ENCODE measurements at places on chromosomes 4 and X.

DNA sequence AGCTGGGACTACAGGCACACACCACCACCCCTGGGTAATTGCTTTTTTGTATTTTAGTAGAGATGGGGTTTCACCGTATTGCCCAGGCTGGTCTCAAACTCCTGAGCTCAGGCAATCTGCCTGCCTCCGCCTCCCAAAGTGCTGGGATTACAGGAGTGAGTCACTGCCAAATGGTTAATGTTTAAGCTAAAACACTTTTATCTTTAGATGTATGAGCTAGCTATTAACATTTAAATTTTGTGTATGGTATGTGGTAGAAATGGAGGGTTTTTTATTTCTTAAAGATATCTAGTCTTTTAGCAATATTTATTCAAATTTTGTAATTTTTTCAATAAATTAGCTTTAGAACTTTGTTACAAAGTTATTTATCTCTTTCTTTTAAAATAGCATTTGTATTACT lies 1659.8 kb upstream of the ADGRL3 start:
- no peak for DNase-seq

DNA sequence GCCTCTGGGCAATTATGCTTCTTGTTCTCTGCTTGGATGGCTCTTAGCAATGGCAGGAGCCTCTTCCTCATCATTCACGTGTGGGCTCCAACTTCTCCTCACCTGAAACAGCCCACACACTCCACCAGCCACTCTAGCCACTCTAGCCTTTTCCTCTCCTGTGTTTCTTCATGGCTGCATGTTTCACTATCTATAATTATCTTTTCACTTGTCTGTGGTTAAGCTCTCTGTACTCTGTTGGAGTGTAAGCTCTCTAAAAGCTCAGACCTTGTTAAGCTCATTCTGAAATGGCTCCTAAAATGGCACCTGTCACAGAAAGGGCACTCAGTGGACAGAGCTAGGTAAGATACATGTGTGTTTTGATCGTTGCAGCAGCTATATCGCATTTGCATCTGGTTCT lies 80.0 kb downstream of the SH3KBP1 start:
- no peak for DNase-seq

GRCh38 chr4:143420227-143420626 lies 83.6 kb downstream of the GAB1 start:
- DNase-seq, result no peak

DNA sequence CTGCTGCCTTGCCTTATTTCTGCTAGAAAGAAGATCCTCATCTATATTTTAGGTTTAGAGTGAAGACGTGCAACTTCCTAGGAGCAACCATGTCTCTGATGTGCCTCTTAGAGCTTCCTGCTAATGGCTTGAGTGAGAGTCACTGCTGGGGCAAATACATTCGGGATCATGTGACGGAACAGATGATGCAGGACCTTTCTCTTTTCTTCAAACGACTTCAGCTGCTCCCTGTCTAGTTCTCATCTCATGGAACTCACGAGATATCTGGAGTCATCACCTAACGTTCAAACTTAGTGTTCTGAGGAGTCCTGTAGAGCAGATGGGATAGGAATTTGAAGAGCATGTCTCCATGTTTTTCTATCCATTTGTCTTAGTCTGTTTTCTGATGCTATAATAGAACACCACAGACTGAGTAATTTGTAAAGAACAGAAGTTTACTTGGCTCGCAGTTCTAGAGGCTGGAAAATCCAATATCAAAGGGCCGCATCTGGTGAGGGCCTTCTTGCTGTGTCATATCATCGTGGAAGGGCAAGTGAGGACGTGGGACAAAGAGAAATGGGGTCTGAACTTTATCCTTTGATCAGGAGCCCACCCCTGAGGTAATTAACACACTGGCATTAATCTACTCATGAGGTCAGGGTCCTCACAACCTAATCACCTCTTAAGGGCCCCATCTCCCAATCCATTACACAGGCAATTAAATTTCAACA lies 43.5 kb upstream of the SCRG1 start:
- no peak for DNase-seq

DNA sequence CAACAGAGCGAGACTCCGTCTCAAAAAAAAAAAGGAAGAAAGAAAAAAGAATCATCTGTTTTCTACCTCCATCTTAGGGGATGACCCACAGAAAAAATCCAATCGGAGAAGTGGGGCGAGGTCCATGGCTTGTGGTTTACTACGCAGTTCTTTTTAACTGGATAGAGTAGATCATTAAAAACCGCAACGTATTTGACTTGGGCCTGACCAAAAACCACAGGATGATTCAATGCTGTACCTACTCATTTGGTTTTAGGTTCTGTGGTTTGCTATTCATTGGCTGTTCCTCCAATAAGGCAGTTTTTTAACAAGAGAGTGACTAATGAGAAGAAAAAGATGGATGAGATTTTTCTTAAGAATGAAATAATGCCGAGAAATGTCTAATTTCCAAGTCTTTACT lies 83.7 kb downstream of the FREM3 start:
- no peak for DNase-seq

GRCh38 chr4:71254451-71255012 lies 84.3 kb upstream of the SLC4A4 start:
- no peak for DNase-seq

- no peak for DNase-seq
These were observed 42.4 kb downstream of the PPP3CA start for GRCh38 chr4:101304916-101305315.

- no peak for DNase-seq
These were observed 58.4 kb upstream of the SLIT2 start for GRCh38 chr4:20193141-20193936.

- no peak for DNase-seq
These were observed 776 bp downstream of the PABPC4L start for GRCh38 chr4:134200811-134201215.

DNA sequence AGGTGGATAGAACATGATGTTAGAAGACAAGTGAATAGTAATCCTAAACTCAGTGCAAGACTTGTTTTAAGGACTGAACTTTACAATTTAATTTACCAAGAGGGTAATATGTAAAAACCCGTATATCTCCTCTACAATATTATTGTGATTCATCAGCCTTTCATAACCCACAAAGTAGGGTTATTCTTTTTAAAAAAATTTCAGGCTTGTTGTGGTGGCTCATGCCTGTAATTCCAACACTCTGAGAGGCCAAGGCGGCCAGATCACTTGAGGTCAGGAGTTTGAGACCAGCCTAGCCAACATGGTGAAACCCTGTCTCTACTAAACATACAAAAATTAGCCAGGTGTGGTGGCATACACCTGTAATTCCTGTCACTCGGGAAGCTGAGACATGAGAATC lies 7.2 kb downstream of the IBSP start:
- no peak for DNase-seq

GRCh38 chr4:25022766-25023165 lies 8.0 kb downstream of the LGI2 start:
- no peak for DNase-seq

- no peak for DNase-seq
These were observed 229.9 kb downstream of the SOX3 start for GRCh38 chrX:140274811-140275525.

DNA sequence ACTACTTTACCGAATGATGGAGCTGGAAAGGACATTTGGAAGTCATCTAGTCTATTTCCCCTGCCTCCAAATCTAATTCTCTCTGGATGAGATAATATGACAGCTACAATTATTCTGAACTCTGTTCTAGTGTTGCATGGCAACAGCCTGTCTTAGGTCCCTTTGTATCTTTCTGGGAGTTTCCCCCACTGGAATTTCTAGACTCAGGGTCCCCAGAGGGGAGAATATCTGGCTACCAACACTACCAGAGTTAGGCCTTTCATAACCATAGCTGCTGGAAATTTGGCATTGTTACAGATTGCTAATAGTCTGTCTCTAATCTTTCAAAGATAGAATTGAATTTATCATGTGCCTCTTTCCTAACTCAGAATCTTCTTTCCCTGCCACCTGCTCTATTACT lies 4.5 kb downstream of the MSN start:
- DNase-seq, result no peak

DNA sequence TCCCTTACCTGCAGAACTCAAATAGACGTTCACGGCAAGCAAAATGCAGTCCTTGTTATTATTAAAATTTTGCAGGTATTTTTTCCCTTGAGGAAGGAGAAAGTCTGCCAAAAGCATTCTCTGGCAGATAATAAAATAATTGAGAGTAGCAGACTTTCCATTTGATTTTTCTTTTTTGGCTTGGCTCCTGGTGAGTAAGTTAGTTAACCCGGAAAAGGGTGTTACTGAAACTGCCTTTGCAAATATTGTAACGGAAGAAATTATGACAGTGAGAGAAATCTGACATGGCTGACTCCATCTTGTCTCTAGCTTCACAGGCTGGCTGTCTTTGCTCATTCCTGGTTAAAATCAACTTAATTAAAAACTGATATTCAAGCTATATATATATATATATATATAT lies 100.5 kb downstream of the GPR143 start:
- no peak for DNase-seq

DNA sequence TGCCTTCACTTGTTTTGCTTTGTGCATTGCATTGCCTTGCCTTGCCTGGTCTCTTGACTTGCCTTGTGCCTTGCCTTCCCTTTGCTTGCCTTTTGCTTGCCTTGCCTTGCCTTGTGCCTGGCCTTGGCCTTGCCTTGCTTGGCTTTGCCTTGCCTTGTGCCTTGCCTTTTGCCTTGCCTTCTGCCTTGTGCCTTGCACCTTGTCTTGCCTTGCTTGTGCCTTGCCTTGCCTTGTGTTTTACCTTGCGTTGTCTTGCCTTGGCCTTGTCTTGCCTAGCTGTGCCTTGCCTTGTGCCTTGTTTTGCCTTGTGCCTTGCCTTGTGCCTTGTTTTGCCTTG lies 95.3 kb downstream of the TAB3 start:
- no peak for DNase-seq

DNA sequence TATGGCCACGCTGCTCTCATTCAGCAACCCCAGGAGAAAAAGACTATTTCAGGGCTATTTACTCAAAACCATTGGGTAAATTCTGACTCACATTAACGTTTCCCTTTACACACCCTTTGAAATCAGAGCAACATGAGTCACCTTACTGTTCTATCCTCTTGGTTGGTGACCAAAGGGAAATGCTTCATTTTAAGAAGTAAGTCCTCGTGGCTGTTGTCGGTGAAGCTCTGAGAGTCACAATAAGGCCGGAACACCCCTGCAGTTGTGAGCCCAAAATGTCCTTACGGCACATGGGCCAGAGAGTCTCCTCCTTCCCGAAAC lies 56.3 kb upstream of the SPRY1 start:
- no peak for DNase-seq

DNA sequence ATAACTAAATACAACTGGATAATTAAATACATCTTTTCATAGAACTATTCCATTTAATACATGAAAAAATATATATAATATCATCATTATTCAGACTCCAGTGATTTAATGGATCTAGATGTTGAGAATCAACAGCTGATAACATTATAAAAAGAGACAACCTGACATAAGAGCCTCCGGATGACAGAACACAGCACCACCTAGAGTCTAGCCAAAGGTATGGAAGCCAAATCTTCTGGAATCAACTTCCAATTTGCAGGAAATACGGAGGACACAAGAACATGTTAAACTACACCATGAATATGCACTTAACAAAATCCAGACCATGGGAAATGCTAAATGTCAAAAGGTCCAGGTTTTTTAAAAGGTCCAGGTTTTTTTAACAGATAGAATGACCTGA lies 55.0 kb downstream of the LRBA start:
- DNase-seq, result no peak

- DNase-seq, result no peak
These were observed 12.7 kb downstream of the TAB3 start for GRCh38 chrX:30876367-30876766.

- no peak for DNase-seq
These were observed 4.6 kb upstream of the GPC3 start for GRCh38 chrX:133989993-133990392.

DNA sequence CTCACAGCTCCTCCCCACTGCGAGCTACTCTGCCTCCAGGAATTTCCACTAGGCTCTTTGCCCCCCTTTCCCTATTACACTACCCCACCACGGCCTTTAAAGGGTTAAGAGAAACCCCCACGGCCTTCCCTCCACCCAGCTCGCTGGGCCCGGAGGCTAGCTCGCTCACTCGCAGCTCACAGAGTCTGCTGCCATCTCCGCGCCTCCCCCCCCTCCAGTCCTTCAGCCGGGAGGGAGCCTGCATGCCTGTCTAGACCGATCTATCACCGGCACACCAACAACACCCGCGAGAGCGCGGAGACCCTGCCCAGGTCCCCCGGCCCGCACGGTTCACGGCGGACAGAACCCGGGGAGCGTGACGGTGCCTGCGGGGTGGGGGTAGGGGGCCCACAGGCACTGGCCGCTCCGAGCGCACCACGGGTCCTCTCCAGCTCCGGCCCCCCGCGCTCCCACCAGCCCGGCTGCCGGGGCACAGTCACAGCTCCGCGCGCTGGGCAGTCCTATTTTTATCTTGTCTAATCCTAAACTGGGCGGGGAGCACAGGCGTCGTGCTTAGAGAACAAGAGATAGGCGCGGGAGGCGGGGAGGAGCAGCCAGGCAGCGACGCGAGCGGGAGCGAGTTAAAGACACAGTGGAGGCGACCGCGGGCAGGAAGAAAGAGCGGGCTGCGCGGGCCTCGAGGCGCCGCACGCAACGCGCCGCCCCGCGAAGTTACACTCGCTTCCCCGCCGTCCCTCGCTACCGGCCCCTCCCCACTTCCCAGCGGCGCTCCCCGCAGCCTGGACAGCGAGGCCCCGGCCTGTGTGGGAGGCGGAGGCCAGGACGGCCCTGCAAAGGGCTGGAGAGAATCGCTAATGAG lies 3.5 kb downstream of the BCOR start:
- no peak for DNase-seq

DNA sequence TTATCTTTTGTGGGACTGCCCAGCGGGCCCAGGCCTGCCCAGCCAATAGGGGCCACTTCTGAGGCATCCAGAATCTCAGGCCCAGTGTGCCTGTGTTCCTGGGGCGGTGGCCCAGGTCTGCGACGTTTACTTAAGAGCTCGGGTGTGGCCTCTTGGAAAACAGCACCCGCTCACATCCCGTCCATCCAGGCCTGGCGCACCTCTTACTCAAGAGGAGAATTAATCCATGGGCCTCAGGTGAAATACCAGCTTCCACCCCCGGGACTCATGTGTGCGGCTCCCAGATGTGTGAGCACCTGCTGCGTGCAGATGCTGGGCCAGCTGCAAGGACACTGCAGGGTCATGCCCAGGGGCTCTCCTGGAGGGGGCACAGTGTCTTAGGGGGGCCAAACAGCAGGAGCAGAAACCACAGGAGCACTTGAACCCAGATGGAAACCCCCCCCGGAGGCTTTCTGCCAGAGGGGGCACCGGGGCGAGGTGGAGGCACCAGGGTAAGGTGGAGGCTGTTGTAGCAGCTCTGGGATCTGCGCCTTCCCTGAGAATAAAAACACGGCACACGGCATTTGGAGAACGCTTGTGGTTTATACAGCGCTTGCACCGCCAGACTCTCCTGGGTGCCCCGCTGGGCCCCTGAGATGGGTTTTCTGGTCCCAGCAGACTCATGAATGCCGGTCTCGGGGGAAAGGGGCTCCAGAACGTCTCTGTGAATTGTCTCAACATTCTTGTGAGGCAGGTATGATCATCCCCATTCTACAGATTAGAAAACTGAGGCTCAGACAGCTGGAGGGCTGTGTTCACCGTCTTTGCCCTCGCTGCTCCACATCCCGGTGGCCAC lies 2.8 kb downstream of the PSAPL1 start:
- no peak for DNase-seq

All from stimulated activated CD4-positive, alpha-beta T cell treated with anti-CD3 and anti-CD28 coated beads, Interleukin-4, amount 100 ng/mL, for 4 hours (primary cell).